ENCODE measurements at places on chromosomes 12 and 14.
A peak's percentile ranks its signal among the peaks of the same experiment; 100 is the strongest.

GRCh38 chr12:106246891-106247673 is 738 bp downstream of the CKAP4 start:
- no peak for DNase-seq

DNA sequence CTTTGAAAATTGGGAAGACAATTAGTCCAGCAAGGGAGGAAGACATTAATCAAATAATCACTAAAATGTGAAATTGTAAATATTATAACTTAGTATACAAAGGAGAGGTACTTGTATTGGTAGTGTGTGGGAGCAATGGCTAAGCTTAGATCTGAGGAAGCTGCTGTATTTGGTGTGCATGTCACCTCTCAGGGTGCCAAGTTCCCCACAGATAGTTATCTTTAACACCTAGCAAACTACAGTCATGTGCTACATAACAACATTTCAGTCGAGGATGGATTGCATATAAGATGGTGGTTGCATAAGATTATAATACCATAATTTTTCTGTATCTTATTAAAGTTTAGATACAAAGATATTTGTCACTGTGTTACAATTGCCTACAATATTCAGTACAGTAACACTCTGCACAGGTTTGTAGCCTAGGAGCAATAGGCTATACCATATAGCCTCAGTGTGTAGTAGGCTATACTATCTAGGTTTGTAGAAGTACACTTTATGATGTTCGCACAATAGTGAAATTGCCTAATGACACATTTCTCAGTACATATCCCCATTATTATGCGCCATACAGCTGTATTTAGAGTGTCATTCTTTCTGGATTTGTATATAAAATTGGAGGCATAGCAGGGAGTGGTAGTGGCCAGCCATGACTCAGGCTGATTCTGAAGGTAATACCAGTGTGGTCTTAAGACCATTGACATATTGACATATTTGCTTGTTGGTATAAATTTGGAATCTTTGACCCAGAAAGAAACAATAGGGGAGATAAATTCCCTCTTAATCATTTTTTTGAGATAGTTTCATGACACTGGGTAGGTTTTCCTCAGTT is 55.8 kb downstream of the RAD51B start:
- DNase-seq = no peak

DNA sequence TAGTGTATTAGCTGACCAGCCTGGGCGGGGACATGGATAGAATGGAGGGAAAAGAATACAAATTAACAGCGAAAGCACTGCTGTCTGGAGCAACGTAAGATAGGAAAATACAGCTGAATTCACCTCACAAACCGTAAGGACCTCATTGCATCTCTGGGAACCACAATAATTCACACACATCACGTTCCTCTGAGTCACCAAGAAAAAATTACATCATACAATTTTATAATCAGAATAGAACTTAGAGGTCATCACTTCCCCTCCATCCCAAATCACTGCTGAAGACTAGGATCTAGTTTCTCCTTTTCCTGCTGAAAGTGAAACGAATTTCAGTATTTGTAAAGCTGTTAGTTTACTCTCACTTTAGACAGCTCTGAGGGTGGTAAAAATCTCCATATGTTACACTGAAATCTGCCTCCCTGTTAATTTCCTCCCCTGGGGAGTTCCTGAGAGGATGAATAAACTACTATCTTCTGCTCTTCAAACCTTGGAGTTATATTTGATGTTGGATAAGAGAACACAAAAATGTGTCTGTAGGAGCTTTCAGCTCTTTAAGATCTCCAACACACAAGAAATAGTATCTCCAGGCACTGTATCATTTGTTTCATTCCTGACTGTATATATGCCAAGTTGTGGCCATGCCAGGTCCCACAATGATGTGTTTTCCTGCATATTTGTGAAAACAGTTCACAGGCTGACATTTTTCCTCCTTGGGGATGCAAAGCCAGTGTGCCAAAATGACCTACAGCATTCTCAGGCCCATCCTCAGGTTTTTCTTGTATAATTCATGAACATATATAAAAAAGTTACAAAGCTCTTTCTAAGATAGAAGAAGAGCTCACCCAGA is 63.8 kb upstream of the SSTR1 start:
- DNase-seq = peak; percentile 59

DNA sequence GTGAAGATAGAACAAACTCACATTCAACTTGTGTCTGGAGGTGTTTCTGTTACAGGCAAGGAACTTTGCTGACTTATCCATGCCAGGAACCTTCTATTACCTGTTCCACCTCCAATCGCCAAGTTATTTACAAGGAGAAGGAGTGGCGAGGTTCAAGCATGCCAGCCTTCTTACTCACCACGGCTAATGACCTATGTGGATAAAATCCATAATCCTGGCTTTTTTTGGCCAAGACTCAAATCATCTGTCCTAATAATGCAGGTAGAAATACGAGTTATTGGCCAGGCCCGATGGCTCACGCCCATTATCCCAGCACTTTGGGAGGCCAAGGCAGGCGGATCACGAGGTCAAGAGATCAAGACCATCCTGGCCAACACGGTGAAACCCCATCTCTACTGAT is 241.6 kb downstream of the TMEM132D start:
- DNase-seq = no peak

GRCh38 chr12:25797386-25797785 is 161.1 kb upstream of the RASSF8 start:
- DNase-seq = no peak
